ENCODE measurements at places on chromosomes 6 and 20.

DNA sequence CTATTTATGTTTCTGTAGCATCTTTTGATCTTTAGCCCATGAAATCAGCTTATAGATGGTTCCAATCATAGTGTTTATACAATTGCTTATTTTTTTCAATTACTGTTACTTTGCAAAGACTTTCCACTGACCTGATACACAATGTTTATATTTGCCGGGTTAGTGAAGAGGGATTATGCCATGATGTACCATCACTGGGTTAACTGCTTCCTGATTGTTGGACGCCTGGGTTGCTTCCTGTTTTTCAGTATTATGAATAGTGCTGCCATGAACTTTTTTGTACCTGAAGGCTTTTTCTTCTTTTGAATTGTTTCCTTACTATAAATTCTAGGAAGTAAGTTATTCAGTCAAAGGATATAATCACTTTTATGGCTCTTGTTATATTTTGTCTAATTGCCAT, 6.9 kb downstream of the MANBAL start:
- DNase-seq = no peak

GRCh38 chr6:116596815-116597214, 19.5 kb upstream of the RSPH4A start:
- no peak for DNase-seq

DNA sequence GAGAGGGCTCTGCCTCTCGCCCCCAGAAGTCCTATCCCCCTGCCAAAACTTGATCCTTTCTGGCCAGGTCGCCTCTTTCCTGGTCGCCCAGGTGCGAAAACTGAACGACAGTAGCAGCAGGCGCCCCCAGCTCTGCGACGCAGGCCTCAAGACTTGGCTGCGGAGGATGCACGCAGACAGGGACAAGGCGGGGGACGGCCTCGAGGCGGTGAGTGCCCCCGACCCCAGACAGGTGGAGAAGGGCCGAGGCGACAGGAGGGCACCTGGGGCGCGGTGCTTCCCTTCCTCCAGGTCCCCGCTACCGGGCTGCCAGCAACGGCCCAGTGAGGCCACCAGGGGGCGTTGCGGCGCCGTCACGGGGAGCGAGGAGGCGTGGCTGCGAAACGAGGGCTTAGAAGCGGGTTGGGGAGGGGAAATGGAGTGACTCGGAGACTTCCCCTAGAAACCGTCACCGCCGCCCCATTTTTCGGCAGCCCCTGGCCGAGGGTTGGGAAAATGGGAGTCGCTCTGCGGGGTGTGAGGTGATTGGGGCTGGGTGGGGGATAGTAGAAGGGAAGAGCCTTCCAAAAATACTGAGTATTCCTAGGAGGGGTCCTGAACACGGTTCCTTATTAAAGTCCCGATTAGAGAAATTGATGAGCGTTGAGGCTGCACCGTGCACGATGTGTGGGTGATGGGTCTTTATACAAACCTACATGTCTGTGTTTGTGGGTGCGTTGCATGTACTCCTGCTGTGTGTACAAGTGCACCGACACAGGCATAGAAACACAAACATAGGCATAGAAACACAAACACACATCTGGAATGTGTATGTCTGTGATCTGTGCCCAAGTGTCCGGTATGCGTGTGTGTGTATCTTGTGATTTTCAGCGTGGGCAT, 44.6 kb downstream of the ARHGAP40 start:
- DNase-seq = peak; percentile 12

DNA sequence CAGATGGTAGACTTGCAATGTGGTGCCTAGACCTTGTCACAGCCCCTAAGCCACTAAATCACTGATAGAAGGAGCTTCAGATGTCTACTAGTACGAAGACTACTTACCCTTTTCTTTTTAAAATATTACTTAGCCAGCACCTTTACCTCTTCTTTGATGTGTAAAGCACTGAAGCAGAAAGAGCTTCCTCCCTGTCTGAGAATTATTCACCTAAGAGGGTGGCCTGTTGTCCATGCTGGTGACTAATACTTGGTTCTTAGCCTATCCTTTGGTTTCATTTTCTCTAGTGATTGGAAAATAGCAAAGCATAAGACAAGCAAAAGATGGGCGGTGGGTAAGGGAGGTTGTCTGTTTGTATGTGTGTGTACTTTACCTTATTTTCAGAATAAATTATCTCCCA, 794.6 kb downstream of the TFAP2A start:
- no peak for DNase-seq

DNA sequence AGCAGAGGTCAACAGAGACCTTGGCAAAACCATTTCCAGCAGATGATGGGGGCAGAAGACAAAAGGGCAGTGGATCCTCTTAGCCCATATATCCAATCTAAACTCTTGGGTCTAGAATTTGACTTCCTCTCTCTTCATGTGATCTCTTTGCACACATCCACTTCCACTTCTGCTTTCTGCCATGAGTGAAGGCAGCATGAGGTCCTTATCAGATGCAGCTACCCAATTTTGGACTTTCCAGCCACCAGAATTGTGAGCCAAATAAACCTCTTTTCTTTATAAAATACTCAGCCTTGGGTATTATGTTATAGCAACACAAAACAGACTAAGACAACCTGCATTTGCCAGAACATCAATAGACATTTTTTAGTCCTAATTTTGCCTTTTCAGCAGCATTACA, 191.6 kb downstream of the ADAT2 start:
- no peak for DNase-seq

DNA sequence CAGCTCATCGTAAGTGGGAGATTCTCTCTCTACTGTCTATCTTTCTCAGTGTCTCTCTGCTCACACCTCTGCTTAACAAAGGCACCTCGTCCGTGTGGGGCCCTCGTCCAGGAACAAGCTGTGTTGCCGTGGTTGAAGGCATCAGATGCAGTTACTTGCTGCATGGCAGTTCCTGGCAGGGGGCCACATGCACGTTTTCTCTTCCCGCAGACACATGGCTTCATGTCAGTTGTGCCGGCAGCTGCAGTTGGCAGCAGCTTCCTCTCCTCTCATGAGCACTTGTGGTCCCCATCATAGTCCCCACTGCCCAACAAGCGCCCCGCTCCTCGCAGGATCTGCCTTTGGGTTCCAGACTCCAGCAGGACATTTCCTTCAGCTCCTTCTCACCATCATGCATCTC, 7.1 kb upstream of the AFDN start:
- DNase-seq = no peak

DNA sequence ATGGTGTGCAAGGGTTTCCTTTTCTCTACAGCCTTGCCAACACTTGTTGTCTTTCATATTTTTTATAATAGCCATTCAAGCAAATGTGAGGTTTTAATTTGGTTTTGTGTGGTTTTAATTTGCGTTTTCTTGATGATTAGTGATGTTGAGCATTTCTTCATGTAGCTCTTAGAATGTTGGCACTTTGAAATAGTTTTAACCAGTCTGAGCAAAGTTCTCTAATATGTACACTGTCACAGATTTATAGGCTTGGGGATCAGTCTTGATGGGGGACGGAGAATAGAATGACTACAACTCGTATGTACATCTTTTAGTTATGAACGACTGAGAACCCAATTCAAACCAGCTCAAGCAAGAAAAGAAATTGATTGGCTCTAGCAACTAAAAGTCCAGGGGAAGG, 1003.1 kb downstream of the KIF16B start:
- no peak for DNase-seq

- no peak for DNase-seq
These were observed 102.8 kb downstream of the MYB start for GRCh38 chr6:135283926-135284325.

DNA sequence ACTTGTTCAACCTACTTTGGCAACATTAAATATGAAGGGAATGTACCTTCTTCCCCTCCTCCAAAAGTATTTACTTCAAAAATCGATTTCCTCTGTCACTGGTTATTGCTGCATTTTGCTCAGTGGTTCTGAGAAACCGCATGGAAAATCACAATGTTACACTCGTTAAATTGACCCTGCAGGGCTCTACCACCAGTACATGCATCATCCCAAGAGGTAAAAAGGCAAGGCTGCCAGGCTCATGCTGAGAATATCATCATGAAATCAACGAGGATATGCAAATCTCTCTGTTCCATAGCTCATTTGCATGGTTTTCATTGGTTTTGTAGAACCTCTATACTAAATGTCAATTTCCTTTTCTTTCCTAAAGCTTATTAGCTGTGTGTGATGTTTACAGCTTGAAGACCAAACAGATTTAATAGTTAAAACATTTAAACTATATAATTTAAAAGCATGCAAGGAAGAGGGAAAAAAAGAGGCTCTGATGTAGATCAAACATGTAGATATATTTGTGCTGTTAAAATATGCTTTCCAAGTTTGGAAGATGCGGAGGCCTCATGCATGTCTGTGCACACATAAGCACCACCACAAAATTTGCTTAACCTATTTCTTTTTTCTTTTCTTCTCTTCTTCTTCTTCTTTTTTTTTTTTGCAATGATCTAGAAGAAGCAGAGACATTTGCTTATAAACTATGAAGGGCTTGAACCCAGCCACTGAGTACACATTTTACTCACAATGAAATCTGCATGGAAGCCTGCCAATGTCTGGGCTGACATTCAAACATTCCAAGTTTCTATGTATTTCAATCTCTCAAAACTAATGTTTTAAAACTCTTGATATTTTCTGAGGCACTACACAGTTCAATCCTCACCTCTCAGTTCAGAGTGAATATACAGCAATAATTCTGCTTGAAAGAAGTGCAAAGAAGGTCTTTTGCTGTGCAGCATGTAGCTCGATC, 194.0 kb downstream of the GMPR start:
- no peak for DNase-seq

DNA sequence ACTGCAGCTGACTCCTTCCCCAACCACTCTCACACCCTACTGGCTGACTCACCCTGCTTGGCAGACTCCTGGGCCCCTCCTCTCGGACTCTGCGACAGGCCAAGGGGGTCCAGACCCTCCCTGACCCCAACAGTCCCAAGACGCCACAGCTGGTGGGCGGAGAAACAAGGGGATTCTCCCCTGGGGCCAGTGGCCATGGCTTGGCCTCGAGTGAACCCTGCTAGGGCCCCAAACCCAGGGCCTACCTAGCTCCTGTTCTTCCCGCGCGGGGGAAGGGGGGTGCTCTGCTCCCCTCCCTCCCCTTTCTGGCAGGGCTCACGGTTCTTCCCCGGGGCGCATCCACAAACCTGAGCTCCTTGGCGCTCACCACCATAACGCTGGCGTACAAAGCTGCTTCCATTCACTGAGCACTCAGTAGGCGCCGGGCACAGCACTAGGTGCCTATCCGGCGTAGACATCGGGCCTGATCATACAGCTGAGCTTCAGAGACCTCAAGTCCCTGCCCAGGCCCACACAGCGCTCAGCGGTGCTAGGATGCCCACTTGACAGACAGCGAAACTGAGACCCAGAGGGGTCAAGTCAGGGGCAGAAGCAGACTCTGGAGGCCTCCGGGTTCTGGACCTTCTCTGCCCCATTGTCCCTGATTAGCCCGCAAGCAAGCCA, 597 bp downstream of the ADA start:
- DNase-seq = no peak

- no peak for DNase-seq
These were observed 98.6 kb upstream of the RIN2 start for GRCh38 chr20:19659448-19659847.

DNA sequence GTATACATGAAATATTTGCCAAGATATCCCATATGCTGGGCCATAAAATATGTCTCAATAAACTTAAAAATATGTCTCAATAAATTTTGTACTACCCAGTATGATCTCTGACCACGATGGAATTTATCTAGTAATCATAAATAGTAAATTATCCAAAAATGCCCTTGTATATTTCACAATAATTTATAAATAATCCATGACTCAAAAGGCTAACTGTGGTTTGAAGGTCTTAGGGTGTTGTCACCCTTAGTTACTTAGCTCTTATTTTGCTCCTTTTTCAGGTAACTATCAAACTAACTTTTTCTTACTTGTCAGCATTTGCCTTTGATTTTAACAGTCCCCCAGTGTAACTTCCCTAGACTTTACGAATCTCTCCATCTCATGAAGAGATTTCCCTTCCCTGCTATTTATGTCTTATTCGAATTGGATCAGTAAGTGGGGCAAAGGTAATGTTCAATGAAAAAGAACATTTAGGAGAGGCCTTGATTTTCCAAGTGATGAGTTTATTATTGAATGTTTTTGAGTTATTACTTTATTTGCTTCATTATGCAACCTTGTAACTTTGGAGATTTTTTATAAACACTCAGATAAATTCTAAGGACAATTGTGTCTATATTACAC, 109.0 kb upstream of the THBS2 start:
- no peak for DNase-seq

GRCh38 chr6:37607944-37608343, 89.7 kb downstream of the MDGA1 start:
- no peak for DNase-seq

- DNase-seq = no peak
These were observed 244.8 kb upstream of the CDYL start for GRCh38 chr6:4531406-4531805.

- DNase-seq = no peak
These were observed 920 bp downstream of the GJA1 start for GRCh38 chr6:121436274-121436857.

GRCh38 chr6:111761783-111762312, 111.4 kb downstream of the FYN start:
- DNase-seq = no peak

- no peak for DNase-seq
These were observed 22.1 kb downstream of the SLC35A1 start for GRCh38 chr6:87494761-87495422.

DNA sequence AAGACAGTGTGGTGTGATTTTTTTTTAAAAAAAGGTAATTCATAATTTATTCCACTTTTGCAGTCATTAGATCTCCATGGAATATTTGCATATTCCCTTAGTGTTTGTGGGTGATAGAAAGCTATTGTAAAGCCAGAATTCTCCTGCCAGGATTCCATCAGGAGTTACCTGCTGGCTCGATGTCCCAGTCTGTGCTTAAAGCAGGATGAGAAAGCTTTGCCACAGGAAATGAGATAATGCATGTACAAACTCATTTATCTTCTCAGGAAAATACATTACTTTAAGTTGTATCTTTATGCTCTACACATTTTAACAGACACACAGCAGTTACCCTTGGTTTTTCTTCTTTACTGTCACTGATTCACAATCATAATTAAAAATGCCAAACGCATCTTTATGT, 553.0 kb downstream of the CD109 start:
- no peak for DNase-seq

- no peak for DNase-seq
These were observed 119.9 kb upstream of the ZNF217 start for GRCh38 chr20:53713328-53714056.

DNA sequence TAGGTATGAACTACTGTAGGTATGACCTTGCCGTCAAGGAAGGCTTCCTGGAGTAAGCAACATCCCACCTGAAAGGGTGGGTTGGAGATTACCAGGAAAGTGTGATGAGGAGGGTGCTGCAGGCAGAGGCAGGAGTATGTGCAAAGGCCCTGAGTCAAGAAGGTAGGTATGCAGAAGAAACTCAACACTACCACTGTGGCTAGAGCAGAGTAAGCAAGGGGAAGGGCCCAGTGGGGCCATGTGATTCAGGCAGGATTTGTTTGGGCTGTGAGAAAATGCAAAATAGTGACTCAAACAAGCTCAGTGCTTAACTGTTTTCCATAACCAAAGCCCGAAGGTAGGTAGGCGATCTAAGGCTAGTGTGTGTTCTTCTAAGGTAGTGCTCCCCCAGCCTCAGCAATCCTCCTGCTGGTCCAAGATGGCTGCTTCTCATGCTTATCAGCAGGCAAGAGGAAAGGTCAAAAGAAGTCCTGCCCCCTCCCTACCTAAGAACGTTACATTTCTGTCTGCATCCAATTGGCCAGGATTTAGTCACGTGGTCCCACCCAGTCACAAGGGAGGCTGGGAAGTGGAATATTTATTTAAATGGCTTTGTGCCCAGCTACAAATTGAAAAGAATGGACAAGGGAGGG, 36.2 kb upstream of the HMGA1 start:
- no peak for DNase-seq

Measured in esophagus squamous epithelium (tissue), 5 donors.